NCI-H1092 treated with DMSO at 0.1 percent for 48 hours (cell line): ENCODE measurements at places on chromosomes 7 and 10.

DNA sequence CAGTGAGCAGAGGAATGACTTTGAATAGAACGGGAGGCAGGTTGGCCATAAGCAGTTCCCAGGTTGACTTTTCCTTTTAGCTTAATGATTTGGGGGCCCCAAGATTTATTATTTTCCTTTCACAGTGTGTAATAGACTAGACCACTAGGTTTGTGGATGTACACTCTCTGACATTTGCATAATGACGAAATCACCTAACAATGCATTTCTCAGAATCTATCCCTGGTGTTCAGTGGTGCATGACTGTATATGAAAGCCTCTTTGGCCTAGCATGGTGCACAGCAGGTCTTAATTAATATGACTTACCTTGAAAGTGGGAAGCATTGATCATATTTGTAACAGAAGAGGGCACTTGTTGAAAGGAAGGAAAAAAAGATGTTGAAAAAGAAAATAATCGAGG, 761.9 kb downstream of the TYW1 start:
- DNase-seq, result peak; percentile 26

DNA sequence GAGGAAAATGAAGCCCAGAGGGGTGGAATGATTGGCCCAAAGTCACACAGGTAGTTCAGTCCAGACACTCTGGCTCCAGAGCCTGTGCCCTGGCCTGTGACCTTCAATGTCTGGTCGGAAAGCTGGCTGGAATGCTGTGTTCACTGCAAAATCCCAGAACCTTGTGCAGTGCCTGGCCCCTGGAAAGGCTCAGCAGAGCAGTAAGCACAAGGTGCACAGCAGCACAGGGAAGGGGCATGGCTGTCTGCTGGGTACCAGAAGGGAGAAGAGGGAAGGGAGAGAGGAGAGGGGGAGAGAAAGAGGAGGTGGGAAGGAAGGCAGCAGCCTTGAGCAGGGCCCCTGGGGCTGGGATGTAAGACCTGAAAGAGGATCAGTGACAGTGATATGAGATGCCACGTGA, 28.4 kb upstream of the C10orf71 start:
- DNase-seq, result no peak

- DNase-seq, result no peak
These were observed 103.3 kb downstream of the SEMA3A start for GRCh38 chr7:84091318-84091717.

DNA sequence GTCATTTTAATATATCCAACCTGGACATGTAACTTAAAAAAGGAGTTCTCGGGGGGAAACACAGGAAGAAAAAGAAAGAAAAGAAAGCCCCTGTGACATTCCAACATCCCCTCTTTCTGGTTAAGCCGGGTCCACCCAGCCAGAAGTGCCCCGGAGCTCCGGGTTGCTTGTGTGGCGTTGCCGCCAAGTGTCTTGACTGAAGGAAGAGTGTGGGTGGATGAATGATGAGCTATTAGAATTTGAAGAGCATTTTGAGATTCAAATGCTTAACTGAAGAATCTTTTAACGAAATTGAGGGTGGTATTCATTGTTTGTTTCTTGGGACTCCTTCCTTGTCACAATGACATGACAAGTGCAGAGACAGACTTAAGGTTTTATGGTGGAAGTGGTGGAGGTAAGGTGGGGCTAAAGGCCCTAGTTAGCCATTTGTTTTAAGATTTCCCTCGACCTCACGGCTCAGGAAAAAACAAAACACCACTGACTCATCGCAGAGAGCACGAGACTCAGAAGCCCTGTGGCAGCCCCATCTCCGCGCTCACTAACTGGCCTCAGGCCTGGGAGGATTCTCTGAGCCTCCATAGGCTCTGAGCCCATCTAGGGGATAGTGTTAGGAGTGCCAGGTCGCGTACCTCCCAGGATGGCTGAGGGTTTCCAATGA, 1.8 kb upstream of the GLI3 start:
- DNase-seq, result no peak

DNA sequence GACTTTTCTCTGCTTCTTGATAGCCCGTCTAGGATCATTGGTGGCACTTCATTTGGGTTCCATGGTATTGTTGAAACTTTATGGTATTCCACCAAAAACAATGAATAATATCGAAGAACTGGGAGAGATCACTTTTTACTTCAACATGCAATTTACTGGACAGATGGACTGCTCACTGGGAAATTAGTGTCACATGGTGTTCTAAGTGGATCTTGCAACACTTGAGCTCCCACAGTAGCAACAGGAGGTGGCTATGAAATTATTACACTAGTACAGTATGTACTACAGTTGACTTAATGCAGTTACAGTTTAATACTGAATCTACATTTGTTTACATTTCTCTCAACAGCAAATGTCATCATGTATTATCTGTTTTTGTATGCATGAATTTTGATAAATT, 997.3 kb downstream of the REEP3 start:
- DNase-seq, result no peak

DNA sequence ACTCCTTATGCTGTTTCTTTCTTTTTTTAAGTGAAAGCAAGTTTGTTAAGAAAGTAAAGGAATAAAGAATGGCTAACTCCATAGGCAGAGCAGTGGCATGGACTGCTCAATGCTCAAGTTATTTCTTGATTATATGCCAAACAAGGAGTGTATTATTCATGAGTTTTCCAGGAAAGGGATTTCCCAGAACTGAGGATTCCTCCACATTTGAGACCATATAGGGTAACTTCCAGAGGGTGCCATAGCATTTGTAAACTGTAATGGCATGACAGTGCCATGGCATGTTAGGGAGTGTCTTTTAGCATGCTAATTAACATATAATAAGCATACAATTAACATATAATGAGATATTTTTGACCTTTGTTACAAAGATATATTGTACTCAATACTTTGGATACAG, 1034.5 kb upstream of the PHF14 start:
- DNase-seq, result no peak

GRCh38 chr7:88233828-88234227, 14.0 kb upstream of the SRI start:
- no peak for DNase-seq

DNA sequence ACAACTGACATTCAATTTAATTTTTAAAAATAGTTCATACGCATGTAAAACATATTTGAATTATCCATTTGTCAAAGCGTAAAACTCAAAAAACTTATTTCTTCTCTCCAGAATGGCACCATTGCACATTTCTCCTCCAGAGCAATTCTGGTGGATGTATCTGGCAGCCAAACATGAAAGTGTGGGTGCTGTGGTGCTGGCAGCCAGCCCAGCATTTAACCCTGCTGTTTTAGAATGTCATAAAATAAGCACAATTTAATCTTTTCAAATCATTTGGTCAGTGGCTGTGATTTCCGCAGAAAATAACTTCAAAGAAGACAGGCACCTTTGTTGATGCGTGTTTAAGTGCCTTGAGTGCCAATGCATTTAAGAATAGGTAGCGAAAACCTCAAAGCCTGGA, 302.7 kb upstream of the MEOX2 start:
- no peak for DNase-seq

DNA sequence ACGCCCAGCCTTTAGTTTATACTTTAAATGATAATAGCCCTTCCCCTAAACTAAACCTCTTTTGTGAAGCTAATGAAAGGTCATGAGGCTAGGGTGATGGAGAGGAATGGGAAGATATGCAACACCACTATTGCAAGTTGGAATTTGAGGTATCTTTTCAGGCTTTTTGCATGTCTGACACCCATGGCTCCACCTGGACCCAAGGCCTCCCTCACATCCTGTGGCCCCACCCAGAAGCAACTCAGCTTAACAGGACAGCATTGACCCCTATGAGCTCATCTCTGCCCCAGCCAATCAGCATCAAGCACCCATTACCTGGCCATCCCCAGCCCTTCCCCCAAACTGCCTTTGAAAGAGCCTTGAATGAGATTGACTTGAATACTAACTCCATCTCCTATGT, 674.2 kb upstream of the NRP1 start:
- DNase-seq, result no peak

- no peak for DNase-seq
These were observed 326.9 kb downstream of the PLXNA4 start for GRCh38 chr7:132249256-132249971.
